ENCODE measurements at places on chromosomes 7 and 10.

GRCh38 chr7:117208257-117208656 is 114.6 kb downstream of the WNT2 start:
- DNase-seq, result no peak

DNA sequence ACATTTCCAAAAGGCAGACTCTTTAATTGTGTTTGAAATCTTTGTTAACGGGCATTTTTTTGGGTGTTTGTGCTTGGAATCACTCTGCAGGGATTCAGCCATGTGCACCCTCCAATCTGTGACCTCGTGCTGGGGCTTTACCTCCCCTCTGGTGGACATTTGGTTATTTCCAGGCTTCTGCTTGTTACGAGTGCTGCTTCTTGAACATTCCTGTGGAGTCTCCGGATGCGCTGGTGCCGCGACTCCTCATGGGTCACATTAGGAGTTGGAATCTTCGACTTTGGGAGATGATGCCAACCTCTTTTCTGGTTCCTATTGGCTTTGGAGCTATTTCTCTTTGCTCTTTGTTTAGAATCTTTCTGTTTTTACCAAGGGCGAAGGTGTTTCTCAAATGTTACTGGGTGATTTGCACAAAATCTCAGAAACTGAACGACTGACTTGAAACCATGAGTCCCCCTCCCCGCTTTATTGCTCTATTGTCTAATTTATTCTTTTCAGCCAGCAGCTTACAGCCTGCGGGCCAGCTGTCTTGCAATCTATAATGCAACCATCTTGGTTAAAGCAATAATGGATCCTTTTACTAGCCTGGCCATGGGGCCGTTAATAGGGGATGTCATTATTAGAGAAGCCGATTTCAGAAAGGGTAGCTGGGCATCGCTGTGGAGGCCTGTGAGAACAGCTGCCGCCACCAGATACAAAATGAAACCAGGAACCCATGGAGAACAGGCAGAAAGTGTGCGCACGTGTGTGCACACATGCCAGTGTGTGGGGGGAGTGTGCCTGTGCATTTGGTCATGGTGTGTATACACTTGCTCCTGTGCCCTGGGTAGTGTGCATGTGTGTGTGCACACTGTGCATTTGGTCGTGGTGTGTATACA is 9.9 kb upstream of the DPYSL4 start:
- DNase-seq, result no peak

DNA sequence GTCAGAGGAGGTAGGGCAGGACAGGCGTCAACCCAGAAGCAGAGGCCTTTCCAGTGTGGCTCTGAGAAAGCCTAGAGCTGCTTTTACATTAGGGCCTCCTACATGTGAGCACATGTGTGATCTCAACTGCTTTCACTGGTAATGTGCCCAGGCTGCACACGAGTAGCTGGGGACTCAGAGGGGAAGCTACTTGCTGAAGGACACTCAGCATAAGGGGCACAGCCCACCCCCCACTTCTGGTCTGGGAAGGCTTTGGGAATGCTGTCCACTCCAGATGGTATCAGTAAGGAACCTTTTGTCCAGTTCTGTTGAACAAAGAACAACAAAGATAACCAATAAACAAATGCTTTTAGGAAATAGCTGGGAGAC is 18.9 kb downstream of the PRF1 start:
- no peak for DNase-seq

DNA sequence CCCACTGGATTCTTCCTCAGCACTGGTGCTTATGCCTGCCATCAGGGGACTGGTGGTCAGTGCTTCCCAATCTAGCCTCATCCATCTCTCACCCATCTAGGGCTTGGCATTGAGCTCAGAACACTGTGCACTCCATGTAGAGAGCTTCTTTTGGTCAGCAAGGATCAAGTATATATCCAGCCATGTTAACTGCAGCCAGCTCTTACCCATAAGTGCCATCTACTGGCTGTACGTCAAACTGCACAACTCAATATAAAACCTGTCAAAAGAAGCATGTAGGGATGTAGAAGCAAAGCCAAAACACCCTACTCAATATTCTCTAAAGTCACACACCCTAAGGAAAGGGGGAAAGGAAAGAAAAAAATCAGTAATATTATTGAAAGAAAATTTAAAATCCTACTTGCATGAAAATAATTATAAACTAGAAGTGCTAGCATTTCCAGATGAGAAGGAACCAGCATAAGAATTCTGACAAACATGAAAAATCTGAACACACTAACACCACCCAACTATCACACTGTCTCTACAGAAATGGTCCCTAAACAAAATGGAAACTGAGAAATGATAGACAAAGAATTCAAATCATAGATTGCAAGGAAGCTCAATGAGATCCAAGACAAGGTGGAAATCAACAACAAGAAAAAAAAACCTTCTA is 531.1 kb upstream of the STEAP1 start:
- DNase-seq, result no peak

GRCh38 chr10:60384708-60385398 is 4.8 kb downstream of the ANK3 start:
- no peak for DNase-seq

GRCh38 chr7:127973832-127974231 is 57.4 kb downstream of the LRRC4 start:
- DNase-seq, result no peak

All from Peyer's patch (tissue), 4 donors.